ENCODE measurements at places on chromosomes 3 and 15.

DNA sequence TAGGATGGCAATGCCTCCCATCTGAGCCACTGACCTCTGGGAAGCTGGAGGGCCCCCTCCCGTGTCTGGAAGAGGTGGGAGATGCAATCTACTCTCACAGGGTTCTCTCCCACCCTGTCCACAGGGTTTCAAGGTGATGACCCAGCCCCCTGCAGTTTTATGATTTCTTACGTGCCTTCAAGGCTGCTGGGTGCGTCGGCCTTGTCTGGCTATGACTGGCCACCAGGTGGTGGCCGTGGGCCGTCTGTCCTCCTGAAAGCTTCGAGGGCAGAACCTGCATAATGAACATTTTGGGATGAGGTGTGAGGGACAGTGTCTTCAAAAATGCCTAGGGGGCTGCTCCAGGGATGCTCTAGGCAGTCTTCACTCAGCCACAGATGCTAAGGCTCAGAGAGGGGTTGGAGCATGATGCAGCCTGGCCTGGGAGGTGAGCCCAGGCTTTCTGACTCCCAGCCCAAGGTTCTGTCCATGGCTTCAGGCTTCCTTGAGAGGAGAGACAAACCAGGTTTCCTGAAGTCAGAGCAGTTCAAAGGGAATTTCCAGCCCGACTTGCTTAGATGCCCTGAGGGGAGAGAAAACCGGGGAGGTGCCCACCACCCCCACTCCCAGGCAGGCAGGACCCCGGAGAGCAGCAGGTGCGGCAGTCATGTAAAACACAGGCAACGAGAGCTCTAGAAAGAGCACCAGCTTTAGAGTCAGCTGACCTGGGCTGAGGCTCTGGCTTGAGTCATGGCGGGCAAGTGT is 18.7 kb downstream of the ISG20 start:
- DNase-seq, result no peak

GRCh38 chr15:59424616-59425015 is 13.4 kb upstream of the FAM81A start:
- no peak for DNase-seq

GRCh38 chr15:51738553-51738952 is 1.1 kb upstream of the LYSMD2 start:
- no peak for DNase-seq

GRCh38 chr3:87361271-87361670 is 84.9 kb upstream of the POU1F1 start:
- no peak for DNase-seq

GRCh38 chr3:182737825-182738224 is 55.5 kb upstream of the ATP11B start:
- DNase-seq, result no peak

DNA sequence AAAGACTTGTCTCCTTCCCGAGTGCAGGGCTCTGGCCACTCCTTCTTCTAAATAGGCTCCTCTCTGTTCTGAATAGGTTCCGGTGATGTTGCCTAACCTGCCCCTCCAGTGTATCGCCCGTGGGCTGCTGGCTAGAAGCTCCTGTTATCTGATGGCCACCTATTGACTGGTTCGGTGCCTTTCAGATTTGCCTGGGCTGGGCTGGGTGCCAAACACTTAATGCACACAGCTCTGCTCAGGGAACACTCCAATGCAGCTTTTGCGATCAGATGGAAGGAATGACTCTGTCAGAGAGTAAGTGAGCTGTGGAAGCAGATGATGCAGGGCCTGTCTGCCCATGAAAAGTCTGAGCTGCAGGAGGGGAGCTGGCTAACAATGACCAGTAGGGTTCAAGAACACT is 112.9 kb downstream of the CORO2B start:
- no peak for DNase-seq

DNA sequence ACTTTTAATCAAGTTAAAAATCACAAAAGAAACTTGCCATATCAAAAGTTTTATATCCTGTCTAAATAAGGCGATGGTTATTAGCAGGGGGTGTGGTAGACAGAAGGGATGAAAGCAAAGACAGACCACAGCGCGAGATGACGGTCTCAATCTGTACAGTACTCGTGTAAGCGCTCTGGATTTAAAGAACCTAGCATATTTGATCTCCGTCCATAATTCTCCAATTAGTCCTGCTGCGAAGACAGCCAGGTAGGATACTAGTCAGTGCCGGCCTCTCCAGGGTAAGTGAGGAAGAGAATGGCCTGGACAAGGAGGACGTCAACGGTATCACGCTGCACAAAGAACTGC is 701 bp downstream of the SGO1 start:
- peak; percentile 7 for DNase-seq

DNA sequence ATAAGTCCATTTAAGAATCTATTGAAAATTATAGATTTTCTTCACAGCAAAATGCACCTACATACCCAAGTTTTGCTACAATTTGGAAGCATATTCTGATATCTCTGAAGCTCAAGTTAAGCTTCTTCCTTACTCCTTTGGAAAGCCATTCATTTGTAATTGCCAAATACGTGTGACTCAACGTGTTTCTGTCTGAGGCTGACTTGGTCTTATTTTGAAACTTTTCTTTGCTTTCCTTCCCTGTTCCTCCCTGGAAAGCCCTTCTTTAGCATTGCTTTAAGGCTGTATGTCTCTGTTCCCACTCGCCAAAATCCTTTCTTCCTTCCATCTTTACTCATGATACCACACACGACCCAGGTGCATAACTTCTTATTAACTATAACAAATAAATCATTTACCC is 232.0 kb downstream of the ZBBX start:
- no peak for DNase-seq

GRCh38 chr3:6622712-6623111 is 238.2 kb upstream of the GRM7 start:
- no peak for DNase-seq

DNA sequence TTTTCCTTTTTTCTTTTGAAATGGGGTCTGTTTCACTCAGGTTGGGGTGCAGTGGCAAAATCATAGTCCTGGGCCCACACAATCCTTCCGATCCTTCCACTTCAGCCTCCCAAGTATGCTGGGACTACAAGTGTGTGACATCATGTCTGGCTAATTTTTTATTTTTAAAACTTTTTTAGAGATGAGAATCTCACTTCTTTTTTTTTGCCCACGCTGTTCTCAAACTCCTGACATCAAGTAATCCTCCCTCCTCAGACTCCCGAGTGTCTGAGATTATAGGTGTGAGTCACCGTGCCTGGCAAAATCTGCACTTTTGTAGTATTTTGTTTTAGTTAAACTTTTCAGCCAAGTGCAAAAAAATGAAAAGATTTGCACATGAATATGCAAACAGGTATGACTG is 171.0 kb downstream of the FNDC3B start:
- no peak for DNase-seq

GRCh38 chr3:147153830-147154539 is 252.4 kb downstream of the ZIC4 start:
- DNase-seq, result no peak

DNA sequence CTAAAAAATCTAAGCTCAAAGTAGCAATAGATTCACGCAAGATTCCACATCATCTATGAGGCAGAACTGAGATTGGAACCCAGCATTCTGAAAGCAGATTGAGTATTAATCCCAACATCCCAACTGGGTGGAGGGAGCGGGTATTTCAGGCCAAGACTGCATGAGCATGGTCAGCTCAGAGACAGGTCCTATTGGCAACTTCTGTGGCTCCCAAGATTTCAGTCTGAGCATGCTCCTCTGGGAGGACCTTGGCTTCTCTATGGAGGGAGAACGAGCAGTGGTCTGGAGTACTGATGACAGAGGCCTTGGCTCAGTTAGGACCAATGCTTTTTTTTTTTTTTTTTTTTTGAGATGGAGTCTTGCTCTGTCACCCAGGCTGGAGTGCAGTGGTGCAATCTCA is 4.0 kb upstream of the ITGA11 start:
- no peak for DNase-seq

- DNase-seq, result no peak
These were observed 231.0 kb downstream of the SNRPN start for GRCh38 chr15:25185791-25186190.

DNA sequence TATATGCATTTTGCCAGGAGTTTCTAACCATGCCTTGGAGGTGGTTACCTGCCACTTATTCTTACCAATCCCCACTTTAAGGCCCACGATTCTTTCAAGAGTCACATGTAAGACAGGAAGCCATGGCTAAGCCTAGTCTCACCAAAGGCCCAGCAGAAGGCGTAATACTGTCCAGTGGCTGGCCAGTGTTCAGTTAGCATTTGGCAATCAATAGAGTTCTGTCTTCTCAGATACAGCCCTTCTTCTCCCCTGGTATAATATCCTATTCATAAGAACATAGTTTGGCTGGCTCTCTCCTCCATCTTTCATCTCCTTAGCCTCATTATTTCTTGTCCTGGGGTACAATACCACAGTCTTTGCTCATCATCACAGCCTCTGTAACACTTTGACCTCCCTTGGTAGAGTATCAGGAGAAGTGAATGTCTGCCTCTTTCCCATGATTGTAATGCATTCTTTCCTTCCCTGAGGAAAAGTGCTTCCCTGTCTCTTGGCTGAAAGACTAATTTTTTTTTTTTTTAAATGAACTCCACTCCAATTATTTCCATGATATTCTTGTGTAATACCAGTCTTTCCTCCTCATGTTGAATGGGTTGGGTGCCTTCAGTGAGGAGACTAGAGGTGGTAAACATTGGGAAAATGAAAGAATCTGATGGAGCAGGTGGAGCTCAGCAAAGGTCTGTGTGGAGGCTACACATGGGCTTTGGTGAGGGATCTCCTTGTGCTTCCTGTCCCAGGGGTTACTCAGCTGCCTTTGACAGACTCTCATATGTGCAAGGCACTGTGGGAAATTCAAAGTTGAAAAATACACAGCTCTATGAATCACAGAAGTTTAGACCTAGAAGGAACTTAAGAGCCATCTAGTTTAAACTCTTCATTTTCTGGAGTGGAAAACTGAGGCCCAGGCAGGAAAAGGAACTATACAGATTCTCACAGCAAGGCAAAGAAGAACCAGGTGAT is 218.2 kb downstream of the P3H2 start:
- no peak for DNase-seq

DNA sequence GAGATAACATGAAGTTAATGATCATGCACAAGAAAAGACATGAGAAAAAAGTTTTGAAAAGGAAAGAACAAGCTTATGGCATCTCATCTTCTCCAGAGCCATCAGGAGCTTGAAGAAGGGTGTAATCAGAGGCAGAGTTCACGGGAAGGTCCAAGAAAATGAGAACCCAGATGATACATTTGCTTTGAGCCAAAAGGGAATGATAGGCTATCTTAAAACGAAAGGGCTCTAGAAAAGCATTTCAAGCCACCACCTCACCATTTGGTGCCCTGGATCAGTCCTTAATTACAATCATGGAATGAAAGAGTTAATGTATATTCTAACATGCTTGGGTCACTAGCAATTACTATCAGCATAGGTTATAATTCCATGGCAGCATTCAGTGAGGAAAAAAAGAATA is 781.8 kb downstream of the ROBO1 start:
- no peak for DNase-seq

- DNase-seq, result no peak
These were observed 325.7 kb downstream of the NEK10 start for GRCh38 chr3:27043328-27043955.

DNA sequence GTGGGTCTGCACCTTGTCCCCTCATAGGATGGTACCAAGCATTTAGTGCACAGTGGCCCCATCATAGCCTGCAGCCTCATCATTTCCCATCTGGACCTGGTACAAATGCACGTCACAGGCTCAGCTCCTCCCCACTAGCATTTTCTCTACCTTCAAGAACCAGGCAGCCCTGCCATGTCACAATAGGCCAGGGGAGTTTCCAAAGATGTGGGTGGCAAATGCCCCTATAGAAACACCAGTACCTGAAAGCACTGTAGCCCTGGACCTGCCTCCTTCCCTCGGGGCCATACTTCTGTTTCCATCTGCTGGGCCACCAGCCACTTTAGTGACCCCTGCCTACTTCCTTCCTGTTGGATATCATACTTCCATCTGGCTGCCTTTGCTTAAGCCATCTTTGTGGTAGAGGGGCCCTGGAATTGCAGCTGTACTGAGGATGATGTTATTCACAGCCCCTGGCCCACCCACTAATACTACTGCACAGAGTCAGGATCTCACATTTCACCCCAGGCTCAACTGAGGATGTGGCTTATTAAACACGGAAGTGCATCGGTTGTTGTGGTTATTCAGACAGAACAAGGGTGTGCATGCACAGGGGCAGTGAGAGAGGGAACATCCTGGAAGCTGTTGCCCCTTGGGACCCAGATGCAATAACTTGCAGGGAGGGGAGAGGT is 3.8 kb downstream of the TCTA start:
- peak; percentile 70 for DNase-seq

DNA sequence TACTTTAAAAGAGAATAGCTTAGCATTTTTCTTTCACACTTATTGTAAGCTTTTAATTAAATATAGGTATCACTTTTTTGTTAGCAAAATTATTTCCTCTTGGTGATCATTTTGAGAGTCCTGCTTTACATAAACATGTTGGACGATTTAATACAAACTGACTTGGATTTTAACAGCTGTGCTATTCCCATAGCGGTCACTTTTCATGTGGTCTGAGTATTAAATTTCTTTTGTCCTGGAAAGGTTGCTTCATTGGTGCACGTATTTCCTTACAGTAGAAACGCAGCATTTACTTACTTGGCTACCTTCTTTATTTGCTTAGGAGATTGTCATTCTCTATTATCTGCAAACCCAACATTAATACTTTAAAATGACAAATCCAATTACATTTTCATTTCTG is 109.4 kb downstream of the ATG7 start:
- DNase-seq, result no peak

DNA sequence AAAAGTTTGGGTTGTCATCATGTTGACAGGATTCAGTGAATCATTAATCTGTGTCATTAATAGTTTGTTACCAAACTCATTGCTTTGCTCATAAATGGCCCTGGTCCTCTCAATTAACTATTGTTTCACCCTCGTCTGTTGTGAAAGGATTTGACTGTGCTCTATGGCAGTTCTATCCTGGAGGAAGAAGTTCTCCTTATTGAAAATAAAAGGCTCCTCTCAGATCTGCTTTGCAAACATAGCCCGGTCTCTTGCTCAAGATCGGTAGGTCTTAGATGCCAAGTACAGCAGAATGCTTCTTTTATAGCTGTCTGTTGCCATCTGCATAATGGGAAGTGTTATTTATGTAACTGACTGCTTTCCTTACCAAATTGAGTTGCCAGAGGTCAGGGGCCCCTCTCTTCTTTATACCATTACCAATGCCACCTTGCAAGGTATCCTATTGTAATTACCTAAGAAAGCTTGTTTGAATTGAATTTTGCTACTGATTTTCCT is 146.5 kb downstream of the EBLN2 start:
- DNase-seq, result no peak

DNA sequence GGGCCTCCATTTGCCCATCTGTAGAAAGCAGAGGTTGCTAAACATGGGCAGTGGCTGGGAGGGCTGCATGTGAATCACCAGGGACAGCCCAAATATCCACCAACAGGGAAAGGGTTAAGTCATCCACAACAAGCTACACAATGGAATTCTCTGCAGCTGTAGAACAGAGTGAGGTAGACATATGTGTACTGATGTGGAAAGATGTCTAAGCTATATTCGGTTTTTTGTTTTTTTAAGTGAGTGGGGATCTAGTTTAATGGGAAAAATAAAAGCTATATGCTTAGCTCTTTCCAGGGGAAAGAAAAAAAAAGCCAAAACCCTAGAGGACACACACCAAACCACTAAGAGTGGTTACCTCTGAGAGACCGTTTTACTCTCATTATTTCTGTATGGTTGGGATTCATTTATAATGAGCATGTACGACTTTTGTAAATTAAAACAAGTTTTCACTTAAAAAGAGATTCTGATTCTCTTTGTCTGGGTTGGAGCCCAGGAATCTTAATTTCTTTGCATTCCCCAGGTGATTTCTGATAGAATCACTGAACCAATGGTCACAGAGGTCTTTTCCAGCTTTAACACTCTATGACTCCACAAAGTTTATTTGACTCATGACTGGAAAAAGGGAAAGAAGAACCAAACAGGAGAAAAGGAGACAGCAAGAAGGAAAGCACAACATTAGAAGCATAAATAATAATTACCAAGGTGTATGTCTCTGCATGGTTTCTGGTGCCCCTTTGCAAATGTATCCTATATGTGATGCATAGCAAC is 19.1 kb downstream of the CRABP1 start:
- no peak for DNase-seq

Data from stimulated activated CD4-positive, alpha-beta T cell treated with anti-CD3 and anti-CD28 coated beads, Interleukin-4, amount 100 ng/mL, for 24 hours (primary cell).